ENCODE measurements at places on chromosomes 12 and 14.

DNA sequence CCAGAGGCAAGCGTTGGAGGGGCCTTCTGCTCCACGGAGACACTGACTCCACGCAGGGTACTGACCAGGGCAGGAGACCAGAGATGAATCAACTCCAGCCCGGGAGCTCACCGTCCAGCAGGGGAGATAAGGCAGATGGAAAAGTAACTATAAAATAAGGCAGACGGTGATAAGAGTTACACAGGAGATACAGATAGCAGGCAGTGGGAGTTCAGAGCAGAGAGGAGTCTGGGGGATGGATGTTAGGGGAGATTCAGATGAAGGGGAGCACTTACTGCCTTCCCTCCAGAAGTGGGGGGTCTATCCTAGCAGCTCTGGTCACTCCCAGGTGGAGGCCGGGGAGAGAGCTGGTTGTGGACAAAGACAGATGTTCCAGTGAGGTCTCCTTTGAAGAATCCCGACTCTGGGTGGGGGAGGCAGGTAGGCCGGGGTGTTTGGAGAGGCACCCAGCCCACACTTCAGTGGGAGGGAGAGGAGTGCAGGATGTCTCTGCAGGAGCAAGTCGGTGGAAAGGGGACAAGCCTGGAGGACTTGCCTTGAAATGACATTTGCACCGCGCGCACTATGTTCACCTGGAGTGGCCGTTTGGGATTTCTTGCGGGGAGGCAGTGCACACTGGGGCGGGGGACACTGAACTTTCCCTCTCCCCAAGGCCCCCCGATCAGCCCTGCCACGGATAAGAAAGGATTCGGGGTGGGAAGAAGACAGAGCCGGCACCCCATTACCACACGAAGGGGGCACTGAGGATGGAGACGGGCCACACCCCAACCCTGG is 1.2 kb downstream of the PITPNM2 start:
- no peak for DNase-seq

- DNase-seq: no peak
Observed at GRCh38 chr14:100781952-100782351, 44.0 kb upstream of the MEG3 start.

DNA sequence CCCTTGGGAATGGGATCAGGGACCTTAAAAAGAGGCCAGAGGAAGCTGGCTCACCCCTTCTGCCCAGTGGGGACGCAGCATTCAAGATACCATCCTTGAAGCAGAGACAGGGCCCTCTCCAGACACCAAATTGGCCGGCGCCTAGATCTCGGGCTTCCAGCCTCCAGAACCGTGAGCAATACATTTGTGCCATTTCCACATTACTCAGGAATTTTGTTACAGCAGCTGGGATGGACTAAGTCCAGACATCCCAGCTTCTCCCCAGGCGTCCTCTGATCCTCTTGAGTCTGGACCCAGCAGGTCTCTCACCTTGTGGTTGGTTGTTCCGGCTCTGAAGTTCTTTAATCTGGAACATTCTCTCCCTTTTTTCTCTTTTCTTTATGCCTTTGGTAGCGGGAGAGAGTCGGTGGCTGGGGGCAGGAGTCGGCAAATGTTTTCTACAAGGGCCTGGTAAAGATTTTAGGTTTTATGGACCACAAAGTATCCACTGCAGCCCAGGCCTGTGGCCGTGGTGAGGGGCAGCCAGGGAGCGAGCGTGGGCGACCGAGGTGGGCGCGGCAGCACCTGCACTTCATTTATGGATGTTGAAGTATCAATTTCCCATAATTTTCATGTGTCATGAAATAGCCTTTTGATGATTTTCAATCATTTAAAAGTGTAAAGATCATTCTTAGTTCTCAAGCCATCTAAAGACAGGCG is 4.8 kb downstream of the CEP170B start:
- DNase-seq: no peak

DNA sequence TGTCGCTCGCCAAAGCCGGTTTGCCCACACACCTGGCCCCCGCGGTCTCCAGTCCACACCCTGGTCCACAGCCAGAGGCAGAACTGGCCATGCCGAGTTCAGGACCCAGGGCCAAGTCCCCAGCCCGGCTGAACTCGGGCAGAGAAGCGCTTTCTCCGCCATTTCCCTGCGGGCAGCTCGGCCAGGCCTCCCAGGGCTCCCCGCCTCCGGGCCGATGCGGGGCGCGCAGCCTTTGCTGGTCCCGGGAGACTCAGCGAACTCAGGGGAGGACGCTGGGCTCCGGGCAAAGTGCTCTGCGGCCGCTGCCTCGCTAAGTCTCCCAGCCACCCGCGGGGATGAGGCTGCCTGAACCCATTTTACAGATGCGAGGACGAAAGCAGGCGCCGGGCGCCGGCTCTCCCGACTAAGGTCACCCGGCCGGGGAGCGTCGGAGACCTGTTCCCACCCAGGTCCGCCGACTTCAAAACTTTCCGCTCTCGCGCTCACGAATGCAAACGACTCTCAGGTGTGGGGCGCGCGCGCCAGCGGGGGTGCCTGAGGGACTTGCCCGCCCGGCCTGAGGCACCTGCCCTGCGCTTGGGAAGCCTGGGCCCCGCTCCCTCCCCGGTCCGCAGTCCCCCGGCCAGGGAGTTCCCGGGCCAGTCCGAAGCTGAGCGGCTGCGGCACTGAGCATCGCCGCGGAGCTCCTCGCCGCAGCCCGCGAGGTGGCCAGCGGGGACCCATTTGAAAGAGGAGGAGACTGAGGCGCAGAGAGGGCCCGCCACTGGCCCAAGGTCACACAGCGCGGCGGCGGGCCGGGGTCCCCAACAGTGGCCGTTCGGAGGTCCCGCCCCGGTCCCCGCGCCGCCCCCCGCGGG is 627 bp downstream of the TESC start:
- DNase-seq: no peak

GRCh38 chr14:103496776-103497175 is 25.9 kb downstream of the CKB start:
- DNase-seq: no peak

GRCh38 chr12:47156167-47156736 is 76.5 kb upstream of the AMIGO2 start:
- no peak for DNase-seq

GRCh38 chr12:83920821-83921547 is 991.6 kb downstream of the SLC6A15 start:
- no peak for DNase-seq

DNA sequence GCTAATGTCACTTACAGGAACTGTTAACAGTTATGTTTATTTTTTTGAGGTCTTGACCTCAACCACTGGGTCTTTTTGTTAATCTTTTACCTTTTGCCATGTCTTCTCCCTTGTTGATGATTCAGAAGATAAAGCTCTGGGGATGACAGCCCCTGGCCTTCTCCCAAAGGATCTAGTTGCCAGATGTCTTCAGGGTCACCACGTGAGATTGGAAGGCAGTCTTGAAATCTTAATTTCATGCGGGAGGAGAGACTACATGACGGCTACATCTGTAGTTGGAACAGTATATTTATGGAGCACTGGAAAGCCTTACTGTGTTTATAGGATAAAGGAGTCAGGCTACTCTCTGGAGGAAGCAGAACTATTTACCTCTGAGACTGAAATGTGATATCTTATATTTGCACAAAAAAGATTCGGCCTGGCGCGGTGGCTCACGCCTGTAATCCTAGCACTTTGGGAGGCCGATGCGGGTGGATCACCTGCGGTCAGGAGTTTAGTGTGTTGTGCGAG is 5.6 kb downstream of the MLEC start:
- no peak for DNase-seq

GRCh38 chr12:21323736-21324135 is 11.0 kb downstream of the SLCO1A2 start:
- DNase-seq: no peak

- no peak for DNase-seq
Observed at GRCh38 chr14:21078726-21079125, 8.6 kb downstream of the ARHGEF40 start.

GRCh38 chr12:124909831-124910560 is 4.5 kb downstream of the UBC start:
- no peak for DNase-seq

GRCh38 chr14:84095681-84096080 is 1434.3 kb upstream of the FLRT2 start:
- DNase-seq: no peak

DNA sequence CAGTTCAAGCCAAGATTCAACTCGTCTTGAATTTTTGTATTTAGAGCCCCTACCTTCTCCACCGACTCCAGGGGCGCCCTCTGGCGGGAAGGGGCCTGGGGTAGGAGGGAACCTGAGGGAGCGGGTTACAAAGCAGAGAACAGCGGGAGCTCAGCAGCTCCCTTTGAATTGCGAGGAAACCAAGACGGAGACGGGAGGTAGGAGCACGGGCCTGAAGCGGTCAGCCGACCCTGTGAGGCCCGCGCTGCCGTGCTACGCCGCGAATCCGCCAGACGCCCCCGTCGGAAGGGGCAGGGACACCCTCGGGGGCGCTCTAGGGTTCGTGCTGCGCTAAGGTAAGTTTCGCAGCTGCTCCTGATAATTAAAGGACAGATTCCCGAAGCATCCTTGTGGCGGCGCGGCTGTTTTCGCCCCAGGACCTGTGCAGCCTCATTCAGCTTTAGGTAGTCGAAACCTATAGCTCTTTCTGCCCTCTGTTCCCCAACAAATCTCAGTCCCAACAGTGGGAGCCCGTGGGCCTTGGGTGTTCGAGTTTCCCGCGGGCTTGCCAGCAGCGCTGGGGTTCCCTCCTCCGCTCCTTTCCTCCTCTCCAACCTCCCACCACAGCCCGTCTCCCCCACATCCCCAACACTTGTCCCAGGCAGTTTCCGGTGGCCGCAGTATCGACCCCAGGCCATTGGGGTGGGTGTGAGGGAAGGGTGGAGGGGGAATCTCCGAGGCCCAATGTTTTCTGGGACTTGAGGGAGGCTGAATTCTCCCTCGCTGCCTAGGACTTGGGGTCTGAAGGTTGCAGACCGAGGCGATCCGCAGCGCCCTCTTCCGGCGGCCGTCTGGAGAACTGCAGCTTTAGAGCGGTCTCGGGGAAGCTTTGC is 5.1 kb upstream of the NKX2-1 start:
- DNase-seq: no peak

DNA sequence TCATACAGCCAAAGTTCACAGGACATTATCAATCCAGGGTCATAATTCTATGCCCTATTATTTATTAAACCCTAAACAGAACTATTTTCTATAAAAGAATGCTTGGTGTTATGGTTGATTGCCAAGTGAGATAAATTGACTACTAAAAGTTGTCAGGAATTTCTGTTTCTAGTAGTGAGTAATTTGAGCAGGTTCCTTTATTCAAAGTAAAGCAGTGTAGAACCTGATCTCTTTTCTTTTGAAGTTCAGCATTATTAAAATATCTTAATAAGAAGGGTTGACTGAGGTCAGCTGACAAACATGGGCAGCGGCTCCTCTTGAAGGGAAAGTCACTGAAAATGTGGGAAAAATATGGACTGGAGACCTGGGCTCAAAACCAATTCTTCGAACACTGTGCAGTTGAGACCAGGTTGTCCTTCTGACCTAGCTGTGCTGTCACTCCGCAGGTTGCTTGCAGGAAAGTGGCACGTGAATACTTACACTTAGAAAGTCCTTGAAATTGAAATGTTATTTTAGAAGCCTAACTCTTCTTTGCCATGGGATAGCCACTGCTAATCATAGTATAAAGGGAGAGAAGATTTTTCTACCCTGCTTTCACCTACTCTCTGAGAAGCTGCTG is 141.0 kb downstream of the RASSF9 start:
- DNase-seq: no peak

GRCh38 chr14:74904635-74905503 is 18.2 kb downstream of the RPS6KL1 start:
- DNase-seq: no peak

DNA sequence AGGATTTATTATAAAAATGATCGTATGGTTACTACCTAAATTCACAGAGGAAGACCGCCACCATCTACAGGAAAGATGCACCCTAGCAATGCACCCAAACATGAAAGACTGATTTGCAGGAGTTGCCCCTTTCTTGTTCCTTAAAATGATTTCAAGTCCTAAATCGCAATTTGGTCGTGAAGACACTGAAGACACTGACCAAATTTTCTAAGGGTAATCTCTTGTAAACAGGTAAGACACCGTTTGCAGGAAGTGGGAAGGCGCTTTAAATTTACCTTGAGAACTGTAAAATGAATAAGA is 1.0 kb downstream of the SOS2 start:
- DNase-seq: no peak

- DNase-seq: no peak
Observed at GRCh38 chr12:34264110-34264509, 241.8 kb downstream of the ALG10 start.

GRCh38 chr12:94745562-94745961 is 95.2 kb upstream of the TMCC3 start:
- no peak for DNase-seq

DNA sequence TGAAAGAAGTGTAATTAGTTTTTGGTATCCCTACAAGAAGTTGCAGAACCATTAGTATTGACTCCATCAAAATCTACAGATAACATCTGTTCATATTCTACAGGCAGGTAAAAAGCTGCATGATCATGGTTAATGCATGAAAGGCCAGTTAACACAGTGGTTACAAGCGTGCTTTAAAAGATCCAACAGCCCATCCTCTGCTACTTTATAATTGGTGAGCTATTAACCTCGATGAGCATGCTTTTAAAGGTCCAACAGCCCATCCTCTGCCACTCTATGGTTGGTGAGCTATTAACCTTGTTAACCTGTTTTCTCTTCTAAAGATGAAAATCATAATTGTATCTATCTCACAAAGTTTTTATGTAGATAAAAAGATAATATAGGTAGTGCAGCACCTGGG is 289.3 kb downstream of the DUSP6 start:
- no peak for DNase-seq

- no peak for DNase-seq
Observed at GRCh38 chr12:10540776-10541205, 35.1 kb downstream of the EIF2S3B start.

DNA sequence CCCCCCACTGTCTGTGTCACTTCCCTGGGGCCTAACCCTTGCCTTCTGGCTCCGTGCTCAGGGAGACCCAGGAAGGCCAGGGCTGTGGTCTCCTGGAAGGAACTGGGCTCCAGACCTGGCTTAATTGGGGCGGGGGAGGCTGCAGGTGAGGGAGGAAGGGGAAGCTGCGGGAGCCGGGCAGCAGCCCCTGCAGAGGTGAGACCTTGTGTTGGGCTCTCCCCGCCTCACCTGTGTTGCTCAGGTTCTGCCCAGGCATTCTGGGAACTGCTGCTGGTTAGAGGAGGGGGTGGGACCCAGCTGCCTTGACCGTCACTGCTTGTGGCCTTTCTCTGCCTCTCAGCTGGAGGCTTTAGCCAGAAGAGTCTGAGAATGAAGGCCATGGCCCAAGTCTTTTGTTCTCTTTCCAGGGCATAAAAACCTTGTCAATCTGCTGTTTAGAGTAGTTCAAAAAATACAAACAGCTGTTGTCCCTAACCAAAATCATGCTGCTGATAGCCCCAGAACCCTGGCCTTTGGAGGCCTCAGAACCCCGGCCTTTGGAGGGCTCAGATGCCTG is 247.6 kb downstream of the CHST11 start:
- DNase-seq: no peak

GRCh38 chr14:99534863-99535262 is 53.7 kb downstream of the CCNK start:
- DNase-seq: no peak

GRCh38 chr12:26770239-26771070 is 62.5 kb downstream of the ITPR2 start:
- no peak for DNase-seq

- no peak for DNase-seq
Observed at GRCh38 chr12:761256-761655, 8.9 kb downstream of the WNK1 start.

- DNase-seq: no peak
Observed at GRCh38 chr12:128818065-128819022, 5.4 kb downstream of the SLC15A4 start.

Measured in activated naive CD8-positive, alpha-beta T cell treated with anti-CD3 and anti-CD28 coated beads, Interleukin-2, amount 50 U/mL, for 16 hours (primary cell).